ENCODE measurements at places on chromosomes 12 and 14.

DNA sequence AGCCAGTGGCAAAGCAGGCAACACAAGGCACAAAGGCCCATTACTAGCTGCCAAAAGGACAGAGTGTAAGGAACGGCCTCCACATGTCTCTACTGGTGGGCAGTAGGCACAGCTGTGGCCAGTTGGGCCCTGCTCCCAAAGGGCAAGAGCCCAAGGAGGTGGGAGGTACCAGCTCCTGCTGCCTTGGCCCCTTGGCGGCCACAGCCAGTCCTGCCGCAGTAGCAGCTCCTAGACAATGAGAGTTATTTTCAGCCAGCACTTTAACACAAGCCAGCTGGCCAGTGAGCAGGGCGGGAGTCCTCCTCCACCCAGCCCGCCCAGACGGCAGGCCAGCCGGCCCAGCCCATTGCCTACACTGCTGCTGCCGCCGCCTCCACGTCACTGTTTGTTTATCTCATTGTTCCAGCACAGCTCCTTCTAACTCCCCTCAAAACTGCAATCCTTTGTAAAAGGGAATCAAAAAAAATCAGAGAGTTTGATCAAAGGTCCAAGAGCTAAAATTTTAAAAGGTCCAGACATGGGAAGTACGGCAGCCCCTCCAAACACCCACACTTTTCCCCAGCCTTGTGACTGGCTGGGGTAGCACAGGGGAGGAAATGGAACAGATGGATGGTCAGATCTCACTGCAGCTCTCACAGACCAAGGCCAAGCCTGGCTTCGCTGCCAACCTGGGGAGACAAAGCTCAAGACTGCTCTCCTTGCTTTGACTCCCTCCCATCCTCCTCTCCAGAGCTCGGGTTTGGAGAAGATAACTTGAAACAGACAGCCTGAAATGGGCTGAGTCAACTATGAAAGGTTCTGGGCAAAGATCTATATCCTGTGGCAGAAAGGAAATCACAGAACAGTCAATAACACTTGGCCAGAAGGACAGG, 33.5 kb downstream of the FMNL3 start:
- DNase-seq = no peak

- DNase-seq = no peak
Measured at GRCh38 chr14:76736514-76736913, 24.8 kb upstream of the VASH1 start.

GRCh38 chr14:24376448-24377070, 8.6 kb downstream of the NFATC4 start:
- DNase-seq = no peak

GRCh38 chr14:90608929-90609341, 207.3 kb downstream of the TTC7B start:
- no peak for DNase-seq

- DNase-seq = no peak
Measured at GRCh38 chr14:38930898-38931297, 172.1 kb downstream of the SEC23A start.

GRCh38 chr14:93745603-93746273, 42.5 kb downstream of the PRIMA1 start:
- DNase-seq = no peak

GRCh38 chr14:76941544-76941943, 87.0 kb downstream of the IRF2BPL start:
- DNase-seq = no peak

DNA sequence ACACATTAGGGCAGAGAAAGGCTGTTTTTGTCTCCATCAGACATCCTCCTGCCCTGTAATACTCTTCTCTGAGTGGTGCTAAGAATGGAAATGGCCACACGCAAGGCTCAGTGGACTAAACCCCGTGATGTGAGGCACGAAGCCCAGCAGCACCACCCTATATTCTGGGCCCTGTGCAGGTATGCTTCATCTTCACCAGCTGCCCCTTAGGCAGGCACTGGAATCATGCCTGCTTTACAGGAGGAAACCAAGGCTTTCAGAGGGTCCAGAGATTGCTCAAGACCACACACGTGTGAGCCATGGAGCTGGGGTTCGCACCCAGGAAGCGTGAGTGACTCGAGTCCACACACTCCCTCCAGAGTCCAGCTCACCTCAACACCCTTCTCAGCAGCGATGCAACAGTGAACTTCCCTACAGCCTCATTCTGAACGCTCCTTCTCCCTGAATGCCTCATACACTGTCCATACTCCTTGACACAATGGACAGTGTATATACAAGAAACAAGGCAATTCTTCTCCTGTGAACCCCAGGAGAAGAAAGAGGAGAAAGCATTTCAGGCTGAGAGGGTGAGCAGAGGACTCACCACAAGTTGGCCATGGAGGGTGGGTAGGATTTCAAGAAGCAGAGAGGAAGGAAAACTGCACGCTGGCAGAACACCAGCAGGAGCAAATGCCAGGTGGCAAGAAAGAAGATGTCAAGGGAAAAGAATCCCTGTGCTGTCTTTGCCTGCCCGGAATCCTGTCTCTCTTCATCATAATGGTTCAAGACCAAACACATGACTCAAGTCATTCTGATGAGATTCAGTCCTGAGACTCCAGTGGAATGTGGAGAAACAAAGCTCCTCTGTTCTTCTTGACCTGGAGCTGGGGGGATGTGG, 39.1 kb downstream of the NT5DC3 start:
- DNase-seq = no peak

DNA sequence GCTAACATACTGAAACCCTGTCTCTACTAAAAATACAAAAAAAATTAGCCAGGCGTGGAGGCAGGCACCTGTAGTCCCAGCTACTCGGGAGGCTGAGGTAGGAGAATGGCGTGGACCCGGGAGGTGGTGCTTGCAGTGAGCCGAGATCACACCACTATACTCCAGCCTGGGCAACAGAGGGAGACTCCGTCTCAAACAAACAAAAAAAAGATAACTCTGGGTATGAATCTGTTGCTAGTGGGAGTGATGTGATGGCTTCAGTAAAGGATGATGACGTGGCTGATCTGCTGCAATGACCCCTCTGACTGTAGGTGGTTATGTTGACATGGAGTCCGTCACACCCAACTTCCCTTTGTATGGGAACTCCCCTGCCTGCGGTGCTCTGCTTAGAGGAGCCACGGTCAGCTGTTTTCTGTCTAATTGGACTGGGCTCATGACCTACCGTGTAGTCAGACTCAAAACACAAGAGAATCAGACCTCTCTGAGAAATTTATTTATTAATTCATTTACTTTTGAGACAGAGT, 59.1 kb upstream of the MED13L start:
- DNase-seq = no peak

GRCh38 chr14:31564194-31564593, 3.0 kb downstream of the NUBPL start:
- DNase-seq = no peak

DNA sequence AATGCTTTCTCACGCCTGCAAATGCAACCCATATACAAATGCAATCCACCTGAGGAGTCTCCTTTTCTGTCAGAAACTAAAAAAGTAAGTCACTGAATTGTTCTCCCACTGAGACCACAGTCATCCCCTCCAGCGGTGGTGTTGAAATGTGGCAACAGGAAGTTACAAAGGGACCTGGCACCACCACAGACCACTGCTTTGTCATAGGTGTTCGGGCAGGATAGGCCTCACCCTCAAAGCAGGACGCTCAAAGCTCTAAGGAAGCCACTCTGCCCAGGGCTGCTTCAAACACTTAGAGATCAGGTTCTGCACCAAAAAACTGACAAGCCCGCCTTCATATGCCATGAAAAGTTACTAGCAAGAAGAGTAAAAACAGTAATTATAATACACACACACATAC, 11.3 kb downstream of the PHLDA1 start:
- DNase-seq = no peak
